Stimulated activated naive CD8-positive, alpha-beta T cell treated with anti-CD3 and anti-CD28 coated beads, Interleukin-15, amount 100 ng/mL, for 72 hours (primary cell): ENCODE measurements at places on chromosomes 6 and 20.

- peak; percentile 68 for DNase-seq
Observed at GRCh38 chr6:139124887-139125672, 9.8 kb upstream of the HECA start.

DNA sequence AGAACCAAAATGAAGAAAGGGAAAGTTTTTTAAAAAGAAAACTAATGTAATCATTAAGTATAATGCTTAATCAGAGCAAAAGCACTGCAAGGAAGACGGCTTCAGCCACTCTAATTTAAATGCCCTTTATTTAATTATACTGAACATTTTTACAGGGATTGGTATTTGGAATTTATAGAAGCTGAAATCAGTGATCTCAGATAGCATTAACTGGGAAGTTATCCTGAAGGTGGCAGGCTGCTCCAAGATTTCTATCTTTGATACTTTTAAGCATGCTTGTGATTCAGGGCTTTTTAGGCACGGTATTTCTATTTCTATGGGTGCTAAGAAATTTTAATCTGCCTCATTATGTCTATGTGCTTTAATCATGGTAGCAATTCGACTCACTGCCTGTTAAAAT is 1.3 kb upstream of the NDUFAF4 start:
- DNase-seq = no peak

GRCh38 chr6:301929-302705 is 9.8 kb downstream of the DUSP22 start:
- DNase-seq = no peak

DNA sequence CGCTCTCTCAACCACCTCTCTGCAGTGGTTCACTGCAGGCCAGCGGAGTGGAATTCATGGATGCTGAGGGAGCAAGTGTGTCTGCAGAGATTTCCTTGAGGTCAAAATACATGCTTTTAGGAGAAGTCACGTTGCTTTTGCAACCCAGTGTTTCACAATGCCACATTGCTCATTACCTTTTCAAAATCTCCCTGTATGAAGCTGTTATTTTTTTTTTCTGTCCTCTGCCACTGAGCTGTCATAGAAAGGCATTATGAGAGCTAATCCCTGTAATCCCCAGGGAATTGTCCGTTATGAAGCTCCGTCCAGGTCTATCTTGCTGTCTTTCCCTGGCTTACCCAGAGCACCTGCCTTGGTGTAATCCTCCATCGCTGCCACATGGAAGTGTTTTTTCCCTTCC is 60.5 kb upstream of the SLC22A23 start:
- DNase-seq = no peak

DNA sequence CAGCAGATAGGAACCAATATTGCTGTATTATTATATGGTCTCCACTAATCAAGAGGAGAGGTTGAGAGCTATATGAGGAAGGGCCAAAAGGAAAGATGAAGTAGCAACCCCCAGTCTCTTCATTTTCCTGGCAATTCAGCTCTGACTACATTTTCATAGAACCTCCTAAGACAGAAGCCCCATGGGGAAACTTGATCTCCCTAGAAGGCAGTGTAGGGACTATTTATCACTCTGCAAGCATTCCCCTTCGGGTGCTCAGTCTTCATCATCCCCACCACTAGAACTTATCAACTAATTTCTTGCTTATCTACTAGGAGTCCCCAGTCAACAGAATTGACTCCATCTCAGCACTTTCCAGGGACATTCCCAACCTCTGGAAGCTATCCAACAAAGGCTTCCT is 25.5 kb upstream of the ITCH start:
- DNase-seq = no peak

GRCh38 chr20:17849901-17850683 is 118.5 kb downstream of the SNX5 start:
- DNase-seq = no peak

DNA sequence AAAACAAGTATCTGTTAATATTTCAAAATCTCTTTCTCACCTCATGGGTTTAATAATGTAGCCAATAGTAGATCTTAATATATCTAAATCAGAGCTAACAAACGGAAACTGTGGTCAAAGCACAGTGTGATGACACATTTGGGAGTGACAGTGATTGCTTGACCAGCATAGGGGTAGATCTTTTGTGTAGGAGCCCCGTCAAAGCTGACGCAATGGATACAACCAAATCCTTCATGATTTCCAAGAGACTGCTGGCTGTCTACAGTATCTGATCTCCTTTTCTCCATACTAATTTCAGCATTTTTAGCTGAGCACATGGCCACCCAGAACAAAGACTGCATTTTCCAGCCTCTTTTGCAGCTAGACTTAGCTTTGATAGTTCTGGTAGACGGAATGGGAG is 299.3 kb upstream of the ECI2 start:
- no peak for DNase-seq

DNA sequence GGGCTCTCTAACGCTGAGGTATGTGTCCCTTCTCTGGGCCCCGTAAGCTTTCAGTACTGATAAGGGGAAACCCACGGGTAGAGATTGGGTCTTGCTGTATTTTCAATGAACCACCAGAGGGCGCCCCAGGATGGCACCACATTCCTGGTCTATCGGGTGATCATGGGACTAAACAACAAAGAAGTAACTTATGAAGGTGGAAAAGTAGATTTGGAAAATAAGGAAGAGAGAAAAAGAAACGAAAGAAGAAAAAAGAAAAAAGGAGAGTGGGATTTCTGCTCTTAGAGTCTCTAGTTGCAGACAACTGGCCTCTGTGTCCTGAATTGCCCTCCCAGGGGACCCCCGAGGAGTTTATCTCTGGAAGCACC is 93.8 kb downstream of the GMPR start:
- peak; percentile 84 for DNase-seq

DNA sequence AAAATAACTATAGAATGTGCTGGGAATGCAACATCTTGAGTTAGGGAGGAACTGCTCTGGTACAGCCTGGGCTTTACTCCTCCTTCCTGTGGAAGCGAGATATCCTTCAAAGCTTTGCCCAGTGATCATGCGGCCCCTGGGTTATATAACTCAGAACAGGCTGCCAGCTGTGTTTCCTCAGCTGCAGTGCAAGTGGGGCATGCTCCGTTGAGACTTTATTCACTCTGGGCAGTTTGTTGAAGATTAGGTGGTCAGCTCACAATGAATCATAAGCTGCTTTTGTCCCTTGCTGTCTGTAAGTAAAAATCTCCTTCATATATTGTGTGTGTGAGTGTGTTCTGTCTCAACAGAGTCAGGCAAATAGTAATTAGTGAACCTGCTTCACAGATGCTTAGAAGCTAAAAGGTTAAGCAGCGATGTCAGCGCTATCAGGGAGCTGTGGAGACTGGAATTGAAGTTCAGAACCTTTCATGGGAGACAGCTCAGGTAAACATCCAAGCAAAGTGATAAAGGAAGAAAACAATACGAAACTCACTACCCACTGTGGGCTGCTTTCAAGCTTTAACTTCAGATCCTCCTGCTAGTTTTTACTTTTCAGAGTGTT is 688.4 kb downstream of the HTR1B start:
- DNase-seq = no peak

DNA sequence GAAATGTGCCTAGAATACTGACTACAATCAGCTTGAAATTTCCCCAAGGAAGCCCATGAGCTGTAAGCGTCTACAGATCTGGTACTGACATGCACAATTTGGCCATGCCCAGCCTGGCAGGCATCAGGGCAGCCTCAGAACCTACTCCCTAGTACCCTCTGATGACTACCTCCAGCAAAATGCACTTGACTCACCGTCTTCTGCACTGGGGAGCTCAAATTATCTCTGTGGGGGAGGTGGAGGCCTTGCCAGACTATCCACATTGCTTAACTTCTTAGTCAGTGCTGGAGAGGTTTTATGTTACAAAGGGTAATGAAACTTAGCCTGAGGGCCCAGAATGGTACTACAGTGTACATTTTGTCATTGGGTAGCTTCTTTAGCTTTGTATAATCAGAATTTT is 126.0 kb upstream of the ADGRF1 start:
- no peak for DNase-seq

GRCh38 chr6:93417421-93418013 is 1.8 kb downstream of the EPHA7 start:
- DNase-seq = no peak

GRCh38 chr20:46931699-46932098 is 37.1 kb downstream of the EYA2 start:
- DNase-seq = no peak

DNA sequence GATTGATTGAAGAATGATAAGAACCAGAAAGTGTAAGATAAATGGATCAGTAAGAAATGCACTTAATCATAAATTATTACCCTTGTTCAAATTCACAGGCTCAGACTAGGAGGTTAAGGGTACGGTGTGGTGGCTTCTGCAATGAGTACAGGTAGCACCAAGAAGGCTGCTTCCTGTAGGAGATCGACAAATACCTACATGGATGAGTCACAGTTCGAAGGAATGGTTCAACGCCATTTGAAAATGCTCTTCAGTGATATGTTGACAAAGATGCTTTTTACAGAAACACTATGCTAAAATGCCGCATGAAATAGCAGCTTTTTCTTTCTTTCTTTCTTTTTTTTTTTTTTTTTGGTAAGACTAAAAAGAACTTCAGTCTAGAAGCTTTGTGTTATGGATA is 116.2 kb downstream of the DTNBP1 start:
- DNase-seq = no peak

DNA sequence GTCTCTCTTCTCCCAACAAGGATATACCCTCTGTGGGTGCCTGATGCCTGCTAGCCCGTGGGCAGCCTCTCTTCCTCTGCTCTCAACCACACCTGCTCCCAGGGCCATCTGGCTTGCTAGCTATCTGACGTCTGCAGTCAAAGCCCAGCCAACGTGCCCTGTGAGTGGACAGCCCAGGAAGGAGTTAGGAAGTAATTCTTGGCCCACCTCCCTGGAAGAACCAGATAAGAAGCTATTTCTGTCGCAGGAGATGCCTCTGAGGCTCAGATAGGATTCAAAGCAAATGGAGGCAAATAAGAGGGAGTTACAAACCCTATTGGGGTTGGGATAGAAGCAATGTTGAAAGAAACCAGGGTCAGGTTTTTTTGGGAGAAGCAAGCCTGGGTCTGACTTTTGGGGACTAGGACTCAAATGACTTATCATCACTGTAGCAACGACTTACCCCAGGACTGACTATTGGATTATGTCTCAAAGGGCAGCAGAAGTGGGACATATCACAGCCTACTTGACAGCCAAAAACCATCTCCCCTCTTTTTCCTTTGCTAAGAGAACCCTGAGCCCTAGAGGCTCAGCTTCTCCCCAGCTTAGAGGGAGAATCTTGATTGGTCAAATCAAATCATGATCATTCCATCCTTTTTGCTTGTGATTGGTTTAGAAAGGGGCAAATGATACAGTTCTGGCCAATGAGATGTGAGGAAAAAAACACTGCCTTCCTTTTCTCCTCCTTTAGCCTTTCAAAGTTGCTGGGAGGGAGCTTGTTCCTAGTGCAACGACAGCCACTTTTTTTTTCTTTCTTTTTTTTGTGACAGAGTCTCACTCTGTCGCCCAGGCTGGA is 18.0 kb upstream of the CDK5RAP1 start:
- DNase-seq = no peak

DNA sequence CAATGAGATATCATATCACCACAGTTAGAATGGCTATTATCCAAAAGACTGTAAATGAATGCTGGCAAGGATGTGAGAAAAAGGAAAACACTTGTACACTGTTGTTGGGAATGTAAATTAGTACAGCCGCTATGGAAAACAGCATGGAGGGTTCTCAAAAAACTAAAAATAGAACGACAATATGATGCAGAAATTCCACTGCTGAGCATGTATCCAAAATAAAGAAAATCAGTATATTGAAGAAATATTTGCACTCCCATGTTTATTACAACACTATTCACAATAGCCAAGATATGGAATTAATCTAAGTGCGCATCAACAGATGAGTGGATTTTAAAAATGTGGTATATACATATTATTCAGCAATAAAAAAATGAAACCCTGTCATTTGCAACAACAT is 898.9 kb upstream of the MAN1A1 start:
- no peak for DNase-seq

DNA sequence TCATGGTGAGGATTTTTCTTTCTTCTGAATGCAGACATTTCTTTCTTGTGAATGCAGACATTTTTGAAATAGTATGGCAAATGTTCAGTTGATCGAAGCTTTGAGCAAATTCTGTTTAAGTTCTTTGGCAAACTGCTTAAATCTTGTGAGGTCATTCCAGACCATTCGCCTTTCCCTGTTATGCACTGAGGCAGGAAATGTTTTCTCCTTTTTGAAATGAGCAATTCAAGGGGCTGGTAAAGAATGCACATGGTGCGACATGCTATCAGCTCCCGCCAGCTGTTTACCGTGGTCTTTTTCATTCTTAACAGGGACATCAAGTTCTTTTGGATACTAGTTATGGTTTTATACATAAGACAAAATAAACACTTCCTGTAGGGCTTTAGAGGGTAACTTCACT is 112.0 kb upstream of the CCN2 start:
- no peak for DNase-seq

GRCh38 chr6:20411953-20412681 is 10.4 kb downstream of the E2F3 start:
- DNase-seq = no peak

DNA sequence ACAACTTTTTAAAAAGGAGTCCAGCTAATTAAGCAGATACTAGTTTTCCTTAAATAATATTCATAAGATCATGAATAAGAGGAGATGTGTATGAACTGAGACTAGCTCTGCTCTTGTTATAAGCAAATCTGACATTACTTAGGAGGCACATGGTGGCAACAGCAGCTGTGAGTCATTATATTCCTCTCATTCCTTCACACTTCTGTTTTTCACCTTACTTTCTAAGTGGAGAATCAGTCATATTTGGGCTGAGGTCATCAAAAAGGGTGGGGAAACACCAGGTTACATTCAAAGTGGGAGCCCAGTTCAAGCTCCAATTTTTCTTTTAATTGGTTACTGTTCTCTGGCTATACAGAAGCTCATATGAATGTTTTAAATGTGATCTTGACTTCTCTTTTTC is 6.0 kb upstream of the RIPPLY2 start:
- no peak for DNase-seq

- no peak for DNase-seq
Observed at GRCh38 chr6:49453221-49453620, 9.8 kb downstream of the MMUT start.

- no peak for DNase-seq
Observed at GRCh38 chr20:23132293-23132929, 46.3 kb upstream of the CD93 start.

DNA sequence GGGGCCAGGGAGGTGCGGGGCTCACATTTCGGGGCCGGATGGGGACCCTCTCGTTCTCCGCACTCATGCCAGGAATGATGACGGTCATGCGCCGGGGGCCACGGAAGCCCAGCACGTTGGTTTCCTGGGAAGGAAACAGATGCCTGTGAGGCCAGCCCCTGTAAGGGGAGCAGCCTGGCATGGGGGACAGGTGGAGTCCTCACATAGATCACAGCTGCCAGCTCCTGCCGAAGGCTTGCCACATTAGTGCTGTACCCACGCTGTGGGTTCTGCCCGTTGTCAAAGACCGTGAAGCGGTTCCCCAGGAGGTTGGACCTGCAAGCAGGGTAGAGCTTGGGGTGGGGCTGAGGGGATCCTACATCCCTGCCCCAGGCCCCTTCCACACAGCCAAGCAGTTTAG is 6.7 kb upstream of the TEAD3 start:
- no peak for DNase-seq

GRCh38 chr6:22239261-22239921 is 57.4 kb downstream of the PRL start:
- DNase-seq = no peak
